ENCODE measurements at places on chromosomes 11 and 22.

- no peak for DNase-seq
Observed at GRCh38 chr11:77102246-77103210, at the start of gene OMP. Gene OMP, plus strand, starts transcription at chr11:77102840. Its CDS starts 0 bp downstream, at chr11:77102840.

DNA sequence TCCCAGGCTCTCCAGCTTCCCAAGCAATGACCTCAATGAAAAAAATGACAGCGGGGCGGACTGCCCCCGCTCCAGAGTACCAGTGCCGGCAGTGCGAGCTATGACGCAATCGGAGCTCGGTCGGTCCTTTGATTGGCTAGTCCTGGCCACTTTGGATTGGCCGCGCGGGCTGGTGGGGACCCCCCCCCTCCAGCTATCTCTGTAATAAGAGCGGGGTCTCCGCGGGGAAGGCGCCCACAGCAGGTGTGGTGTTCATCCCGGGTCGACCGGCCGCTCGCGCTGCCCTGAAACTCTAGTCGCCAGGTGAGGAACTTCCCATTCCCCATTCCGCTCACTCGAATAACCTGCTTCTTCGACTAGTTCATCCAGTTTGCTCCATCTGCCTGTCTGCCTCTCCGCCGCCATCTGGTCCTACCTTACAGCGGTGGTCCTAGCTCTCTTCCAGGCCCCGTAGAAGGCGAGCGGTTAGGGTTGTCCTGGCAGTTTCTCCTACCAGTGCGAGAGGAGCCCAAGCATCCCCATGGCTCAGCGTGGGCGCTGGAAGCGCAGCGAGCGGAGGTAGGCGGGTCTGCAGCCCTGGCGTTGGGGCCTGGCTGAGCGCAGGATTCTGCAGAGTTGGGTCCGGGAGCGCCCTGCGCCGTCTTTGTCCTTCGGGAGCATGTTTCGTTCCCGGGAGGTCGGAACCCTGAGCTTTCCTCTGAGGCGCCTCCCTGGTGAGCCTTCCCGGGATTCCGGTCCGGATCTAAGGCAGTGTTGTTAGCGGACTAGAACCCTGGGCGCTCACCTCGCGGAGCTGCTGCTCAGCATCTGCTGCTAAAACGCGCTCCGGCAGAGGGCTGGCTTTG lies at the start of gene CALCB:
CALCB (plus strand) TSS at position 233 of the 845 bp plus-strand sequence. CDS start 1,126 bp downstream, outside the sequence.
- no peak for DNase-seq

DNA sequence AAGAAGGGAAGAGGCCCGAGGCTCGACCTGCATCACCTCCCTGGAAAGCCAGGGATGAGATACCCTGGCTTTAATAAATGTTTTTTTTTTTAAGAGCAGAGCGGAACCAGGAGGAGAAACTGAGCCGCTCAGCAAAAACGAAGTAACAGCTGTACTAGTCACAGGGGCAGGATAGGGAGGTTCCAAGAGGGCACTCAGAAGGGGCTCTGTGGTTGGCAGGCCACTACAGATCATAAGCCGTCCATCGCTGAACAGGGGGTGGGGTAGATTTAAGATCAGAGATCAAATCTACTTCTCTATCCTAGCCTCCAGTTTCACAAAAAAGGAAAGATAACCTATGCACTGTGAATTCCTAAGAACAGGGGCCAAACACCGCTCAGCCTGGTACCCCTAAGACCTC lies 625 bp downstream of the EIF3D start:
- no peak for DNase-seq

GRCh38 chr11:76794371-76795289 lies 11.5 kb downstream of the TSKU start:
- DNase-seq, result no peak

- no peak for DNase-seq
Observed at GRCh38 chr22:32164075-32164860, 5.2 kb upstream of the C22orf42 start.

DNA sequence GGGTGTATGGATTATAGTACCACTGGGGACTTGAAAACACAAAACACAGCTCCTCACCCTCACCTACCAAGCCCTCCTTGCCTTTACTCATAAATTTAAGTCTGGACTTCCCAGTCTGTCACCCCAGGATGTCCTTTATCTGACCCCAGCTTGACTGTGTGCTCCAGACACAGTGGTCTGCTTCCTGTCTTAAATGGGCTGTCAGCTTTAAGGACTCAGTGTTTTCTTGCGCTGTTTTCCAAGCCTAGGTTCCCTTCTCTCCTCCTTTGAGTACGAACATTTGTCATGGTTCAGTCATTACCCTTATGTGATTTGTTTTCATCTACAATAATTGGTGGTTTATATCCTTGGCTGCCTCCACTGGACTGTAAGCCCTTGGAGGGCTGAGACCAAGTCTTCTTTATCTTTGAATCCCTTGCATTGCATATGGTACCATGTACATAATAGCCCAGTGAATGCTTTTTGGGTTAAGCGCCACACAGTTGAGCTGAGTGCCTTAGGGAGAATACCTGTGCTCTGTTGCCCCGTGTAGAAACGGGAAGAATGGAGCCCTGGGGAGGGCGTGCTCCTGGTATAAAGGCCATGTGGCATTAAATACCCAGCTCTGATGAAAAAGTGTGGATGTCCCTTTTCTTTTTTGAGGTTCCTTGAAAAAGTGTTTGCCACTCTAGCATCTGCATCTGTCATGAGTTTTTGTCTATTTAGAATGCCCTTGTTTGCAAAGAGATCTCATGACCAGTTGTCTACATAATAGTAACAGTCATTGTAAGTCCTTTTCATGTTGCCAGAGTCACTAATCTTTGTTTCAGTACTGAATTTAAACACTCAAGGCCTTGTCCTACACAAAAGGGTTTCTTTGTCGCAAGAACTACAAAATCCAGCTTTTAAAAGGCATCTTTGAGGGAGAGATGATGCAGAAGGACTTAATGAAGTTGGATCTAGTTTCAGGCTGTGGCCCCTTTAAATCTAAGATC lies 14.0 kb downstream of the PANX1 start:
- DNase-seq, result no peak

- DNase-seq, result no peak
Observed at GRCh38 chr11:105033781-105034180, 1.2 kb downstream of the CASP1 start.

GRCh38 chr11:121340032-121340580 lies 47.5 kb downstream of the SC5D start:
- no peak for DNase-seq

- DNase-seq, result no peak
Observed at GRCh38 chr22:31626427-31627150, 35.4 kb downstream of the PISD start.

GRCh38 chr11:132822276-132822675 lies 710.0 kb downstream of the OPCML start:
- no peak for DNase-seq

DNA sequence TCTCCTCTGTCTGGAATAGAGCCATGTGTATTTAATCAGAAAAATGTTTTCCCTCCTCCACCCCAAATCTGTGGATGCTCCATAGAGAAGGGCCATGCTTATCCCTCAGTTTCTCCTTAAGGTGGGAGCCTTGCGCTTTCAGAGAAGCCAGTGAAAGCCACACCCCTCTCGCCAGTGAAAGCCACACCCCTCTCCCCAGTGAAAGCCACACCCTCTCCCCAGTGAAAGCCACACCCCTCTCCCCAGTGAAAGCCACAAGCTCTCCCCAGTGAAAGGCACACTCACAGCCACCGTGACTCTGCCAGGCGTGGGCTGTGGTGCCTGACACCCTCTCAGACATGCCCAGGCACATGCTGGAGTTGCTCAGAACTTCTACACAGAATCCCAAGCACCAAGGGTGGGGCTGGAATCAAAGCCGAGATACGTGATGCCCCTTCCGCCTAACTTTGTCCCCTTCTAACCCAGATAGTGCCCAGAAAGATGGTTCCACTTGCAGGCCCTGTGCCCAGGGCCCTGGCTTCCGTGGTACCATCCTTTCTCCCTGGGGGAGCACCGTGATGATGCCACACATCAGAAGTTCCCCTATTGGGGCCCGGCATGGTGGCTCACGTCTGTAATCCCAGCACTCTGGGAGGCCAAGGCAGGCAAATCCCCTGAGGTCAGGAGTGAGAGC lies 16.5 kb upstream of the PRR5 start:
- DNase-seq, result no peak

DNA sequence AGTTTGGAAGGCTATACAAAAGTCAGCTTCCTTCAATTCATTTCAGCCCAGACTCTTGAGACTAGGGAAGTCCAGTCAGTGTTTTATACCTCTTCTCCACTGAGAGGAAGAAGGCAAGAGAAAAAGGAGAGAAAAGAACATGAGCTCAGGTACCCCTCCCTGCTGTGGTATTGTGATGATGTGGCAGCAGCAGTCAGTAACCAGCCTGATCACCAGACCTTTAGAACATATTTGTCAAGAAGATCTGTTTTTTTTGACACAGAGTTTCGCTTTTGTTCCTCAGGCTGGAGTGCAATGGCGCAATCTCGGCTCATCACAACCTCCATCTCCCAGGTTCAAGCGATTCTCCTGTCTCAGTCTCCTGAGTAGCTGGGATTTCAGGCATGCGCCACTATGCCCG lies 21.2 kb upstream of the RPS13 start:
- no peak for DNase-seq

GRCh38 chr22:35033635-35034296 lies 32.2 kb upstream of the ISX start:
- DNase-seq, result no peak

GRCh38 chr11:96169250-96169649 lies 173.7 kb downstream of the MAML2 start:
- no peak for DNase-seq

DNA sequence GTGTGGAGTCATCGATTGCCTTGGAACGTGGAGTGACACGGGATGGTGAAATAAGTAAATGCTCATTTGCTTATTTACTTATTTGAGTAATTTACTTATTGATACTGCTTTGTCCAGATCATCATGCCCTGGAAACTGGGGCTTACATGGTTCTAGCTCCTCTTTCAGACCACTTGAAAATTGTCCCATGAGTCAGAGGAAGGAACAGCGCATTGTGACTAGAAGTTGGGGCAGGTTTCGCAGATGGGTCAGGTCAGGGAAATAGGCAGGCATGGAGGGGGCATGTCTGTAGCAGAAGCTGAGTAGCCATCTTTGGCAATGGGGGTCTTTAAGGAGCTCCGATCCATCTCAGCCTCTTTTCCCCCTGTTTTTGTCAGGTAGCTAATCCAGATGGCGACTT lies 104.2 kb upstream of the SORL1-AS1 start:
- no peak for DNase-seq

DNA sequence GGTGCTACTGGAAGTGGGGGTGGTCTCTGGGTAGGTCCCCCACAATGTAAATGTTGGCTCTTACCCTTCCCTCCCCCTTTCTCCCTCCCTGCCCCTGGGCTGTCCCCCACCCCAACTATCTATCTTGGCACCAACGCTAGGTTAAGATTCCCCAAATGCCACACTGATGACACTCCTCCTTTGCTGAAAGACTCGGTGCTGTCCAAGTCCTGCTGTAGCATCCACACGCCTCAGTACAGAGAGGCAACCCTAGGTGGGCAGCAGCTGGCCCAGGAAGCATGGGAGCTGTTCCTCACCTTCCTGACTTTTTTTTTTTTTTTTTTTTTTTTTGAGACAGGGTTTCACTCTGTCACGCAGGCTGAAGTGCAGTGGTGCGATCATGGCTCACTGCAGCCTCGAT lies 3.4 kb upstream of the KCTD17 start:
- no peak for DNase-seq

Measured in type B pancreatic cell (in vitro differentiated cells).